Activated naive CD8-positive, alpha-beta T cell treated with anti-CD3 and anti-CD28 coated beads for 36 hours (primary cell): ENCODE measurements at places on chromosomes 3 and 15. TPM values are rescaled to one million over a fixed set of nuclear protein-coding genes. Genes with fewer than 3 reads are reported as not detected.
A peak's percentile ranks its signal among the peaks of the same experiment; 100 is the strongest.

The TTBK2 gene
- 7.9 TPM for total RNA-seq

The CACNA2D2 gene
- 0.70 TPM for total RNA-seq

The TLR9 gene
- 0.85 TPM for total RNA-seq

The ILDR1 gene
- total RNA-seq: not detected

The SLC15A2 gene
- 1.5 TPM for total RNA-seq

The KBTBD8 gene
- 28.5 TPM for total RNA-seq

The SOX14 gene
- total RNA-seq: not detected

The IL16 gene
- total RNA-seq: 110 TPM

The C15orf62 gene
- 0.50 TPM for total RNA-seq

The PIERCE2 gene
- not detected for total RNA-seq

The PLSCR4 gene
- total RNA-seq: not detected

DNA sequence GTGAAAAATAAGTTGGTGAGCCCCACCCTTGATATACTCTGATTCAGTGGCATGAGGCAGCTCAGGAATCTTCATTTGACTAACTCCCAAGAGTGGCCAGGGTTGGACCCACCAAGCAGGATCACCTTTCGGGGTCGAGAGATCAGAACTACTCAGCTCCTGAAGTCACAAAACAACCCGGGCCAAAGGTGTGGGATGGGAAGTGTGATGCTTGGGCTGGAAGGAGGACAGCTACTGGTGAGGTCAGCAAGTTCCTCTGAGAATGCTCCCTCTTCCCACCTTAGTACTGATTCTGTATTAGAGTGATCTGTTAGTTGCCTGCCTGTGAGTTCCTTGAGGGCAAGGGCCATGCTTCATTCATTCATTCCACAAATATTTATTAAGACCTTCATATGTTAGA is 15.1 kb downstream of the ESYT3 start:
- no peak for DNase-seq

DNA sequence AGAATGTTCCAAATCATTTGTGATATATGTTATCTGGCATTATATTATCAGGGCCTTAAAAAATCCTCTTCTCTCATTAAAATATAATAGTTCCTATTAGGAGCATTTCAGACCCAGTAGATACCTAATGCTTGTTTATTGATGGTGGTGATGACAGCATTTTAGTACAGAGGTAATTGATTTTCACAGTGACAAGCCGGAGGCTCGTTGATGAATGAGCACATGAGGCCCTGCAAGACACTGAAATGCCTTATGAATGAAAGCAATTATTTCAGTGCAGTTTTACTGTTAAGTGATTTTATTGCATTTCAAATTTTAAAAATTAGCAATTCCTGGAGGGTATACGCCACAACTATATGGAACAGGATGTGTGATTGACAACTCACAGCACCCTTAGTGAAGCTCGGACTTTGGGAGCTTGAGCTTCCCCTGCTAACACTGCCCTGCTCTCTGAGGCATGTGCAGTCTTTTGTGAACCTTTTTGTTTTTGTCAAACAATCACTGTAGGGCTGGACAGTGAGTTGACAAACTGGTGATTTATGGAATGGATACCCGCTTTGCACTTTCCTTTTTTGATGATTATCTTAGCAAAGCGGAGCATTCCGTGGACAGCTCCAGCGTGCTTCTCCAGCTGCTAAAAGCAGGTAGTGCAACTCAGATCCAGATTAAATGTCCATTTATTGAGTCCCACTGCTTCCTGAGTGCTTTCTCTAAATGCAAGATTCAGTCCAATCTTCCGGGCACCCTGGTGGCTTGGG is 187.0 kb upstream of the ATP10A start:
- DNase-seq: no peak

DNA sequence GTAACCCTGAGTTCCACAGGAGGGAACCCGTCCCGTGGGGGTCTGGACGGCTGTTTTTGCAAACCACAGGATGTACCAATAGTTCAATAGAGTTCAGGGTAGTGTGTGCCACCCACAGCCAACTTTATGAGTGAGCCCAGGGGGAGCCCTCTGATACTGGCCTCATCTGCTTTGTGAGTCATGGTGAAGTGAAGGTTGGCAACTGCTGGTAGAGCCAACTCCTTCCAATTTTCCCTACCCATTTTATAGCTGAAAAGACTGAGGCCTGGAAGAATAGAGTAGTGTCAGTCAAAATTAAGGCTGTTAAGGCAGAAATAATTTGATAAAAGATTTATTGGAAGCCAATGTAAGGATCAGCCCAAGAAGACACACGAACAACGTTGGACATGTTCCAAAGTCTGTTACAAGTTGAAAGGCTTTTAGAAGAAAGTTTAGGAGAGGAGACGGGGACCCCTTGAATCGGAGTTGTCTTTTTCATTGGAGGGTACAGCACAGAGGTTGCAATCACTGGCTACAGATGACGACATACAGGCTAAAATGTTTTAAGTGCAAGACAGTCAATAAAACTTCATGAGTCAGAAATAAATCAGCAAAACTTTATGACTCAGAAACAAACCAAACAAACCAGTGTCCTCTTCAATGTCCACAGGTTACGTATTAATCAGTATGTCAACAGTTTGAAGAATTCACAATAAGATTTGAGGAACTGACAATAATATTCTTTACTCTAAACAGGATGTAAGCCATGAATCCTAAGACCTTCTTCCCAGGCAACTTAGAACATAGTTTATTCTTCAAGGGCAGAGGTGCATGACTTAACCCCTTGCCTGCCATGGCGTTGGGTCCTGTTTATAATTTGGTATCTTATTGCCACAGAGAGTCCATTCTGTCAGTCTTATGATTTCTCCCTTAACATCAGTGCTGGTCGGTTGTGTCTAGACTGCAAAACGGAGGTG is 62.9 kb upstream of the NR2E3 start:
- no peak for DNase-seq

GRCh38 chr3:30894521-30895251 is at the start of gene GADL1:
Gene GADL1, minus strand, starts transcription at chr3:30894661. Its CDS starts 47 bp downstream, at chr3:30894614.
- peak; percentile 36 for DNase-seq

DNA sequence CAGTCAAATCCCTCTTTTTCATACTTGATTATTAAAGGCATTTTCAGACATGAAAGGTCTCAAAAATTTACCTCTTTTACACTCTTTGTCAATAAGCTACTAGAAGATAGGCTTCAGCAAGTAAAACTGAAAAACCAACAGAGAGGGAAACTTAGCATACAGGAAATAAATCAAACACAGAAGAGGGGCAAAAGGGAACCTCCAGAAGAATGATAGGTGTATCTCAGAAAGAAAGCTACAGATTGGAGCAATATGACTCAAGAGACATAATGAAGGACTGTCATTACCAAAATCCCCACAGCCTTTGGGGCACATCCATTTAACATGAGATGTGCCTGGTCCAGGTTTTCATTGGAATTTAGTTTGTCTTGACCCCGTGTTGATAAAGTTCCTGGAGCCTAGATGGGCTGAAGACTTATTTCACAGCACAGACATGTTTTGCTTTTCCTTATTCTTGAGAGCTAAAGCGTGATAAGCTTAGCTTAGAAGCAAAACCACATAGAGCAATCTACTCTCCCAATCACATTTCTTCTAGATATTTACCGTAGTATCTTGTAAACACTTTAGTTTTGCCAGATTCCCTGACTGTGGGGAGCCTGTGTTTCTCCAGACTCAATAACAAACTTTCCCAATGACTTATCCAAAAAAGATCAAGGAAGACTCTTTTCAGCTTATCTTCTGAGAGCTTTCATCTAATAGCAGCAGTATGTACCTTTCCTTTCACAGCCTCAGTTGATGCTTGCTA is 11.7 kb downstream of the LRRFIP2 start:
- no peak for DNase-seq

GRCh38 chr3:124762661-124763011 is 32.4 kb downstream of the UMPS start:
- DNase-seq: no peak

DNA sequence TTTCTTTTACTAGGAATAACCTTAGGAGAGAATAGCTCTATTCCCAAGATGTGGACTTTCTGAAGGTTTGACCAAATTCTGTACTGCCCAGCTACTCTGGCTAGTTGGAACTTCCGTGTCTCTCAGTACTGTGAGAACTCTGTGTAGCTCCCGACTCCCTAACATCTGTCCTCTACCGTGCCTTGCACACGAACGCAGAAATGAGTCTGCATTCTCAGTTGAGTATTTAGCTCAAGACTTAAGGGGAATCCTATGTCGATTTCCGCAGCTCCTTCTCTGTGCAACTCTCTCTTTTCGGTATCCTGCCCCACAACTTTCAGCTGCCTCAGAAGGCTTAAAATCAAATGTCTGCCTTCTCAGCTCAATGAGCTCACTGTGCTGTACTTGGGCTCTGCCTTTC is 86.7 kb upstream of the EPHB3 start:
- DNase-seq: no peak

DNA sequence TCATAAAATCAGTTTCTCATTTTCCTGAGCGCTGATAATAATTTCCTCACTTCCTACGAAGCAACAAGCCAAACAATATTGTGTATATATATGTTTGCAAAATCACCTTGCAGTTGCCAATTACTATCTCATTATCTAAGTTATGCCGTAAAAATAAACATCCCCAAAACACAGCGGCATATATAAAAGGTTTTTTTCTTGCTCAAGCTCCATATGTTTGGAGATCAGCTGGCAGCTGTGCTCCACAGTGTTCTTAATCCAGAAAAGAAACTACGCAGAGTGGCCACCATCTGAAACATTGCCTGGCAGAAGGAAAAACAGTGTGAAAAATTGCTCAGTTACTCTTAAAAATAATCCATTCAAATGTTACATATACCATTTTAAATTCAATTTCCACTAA is 951.4 kb downstream of the PLOD2 start:
- DNase-seq: no peak

- DNase-seq: no peak
These were observed 9.8 kb downstream of the SELENOS start for GRCh38 chr15:101267320-101268104.

- DNase-seq: no peak
These were observed 280.4 kb upstream of the TTC14 start for GRCh38 chr3:180321534-180321933.

DNA sequence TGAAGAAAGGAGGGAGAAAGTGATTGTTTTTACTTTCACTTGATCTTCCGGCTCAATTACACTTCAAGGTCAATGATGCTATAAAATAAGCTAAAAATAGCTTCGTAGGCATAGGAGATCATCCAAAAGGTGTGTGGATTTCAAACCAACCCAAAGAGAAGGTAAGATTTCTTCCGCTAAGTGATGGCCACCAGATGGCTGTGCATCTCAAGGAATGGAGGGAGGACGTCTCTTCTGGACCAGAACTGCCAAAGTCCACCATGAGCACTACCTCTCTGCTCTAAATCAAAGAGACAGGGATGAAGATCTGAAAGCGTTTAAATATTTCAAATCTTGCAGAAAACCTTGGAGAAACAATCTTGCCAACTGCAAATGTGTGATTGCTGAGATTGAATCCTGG is 199.1 kb upstream of the ZPLD1 start:
- no peak for DNase-seq

DNA sequence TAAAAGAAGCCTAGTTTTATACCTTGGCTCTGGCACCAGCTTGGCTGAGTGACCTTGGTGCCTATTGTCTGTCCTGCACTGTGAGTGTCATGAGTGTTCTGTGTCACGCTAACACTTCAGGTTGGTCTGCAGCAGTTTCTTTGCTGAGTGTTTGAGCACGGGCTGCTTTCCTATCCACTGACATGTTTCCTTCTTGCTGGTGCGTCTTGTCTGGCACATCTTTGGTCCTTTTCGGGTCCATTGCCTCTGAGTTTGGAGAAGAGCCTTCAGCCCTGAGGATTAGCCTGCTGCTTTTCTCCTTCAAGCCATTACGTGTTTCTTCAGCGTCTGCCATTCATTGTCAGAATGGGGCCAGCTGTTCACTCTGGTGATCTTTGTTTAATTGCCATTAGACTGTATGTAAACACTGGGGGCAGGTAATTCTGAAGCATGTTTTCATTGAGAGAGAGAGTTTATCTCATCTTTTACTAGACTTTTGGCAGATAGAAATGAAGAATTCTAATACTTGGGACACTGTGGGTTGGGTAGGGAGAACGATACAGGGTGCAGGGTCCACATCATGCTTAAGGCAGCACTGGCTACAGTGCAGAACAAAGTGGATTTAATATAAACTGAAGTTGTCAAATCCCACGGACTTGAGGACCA is 55.5 kb downstream of the LRRC28 start:
- DNase-seq: no peak

- DNase-seq: no peak
These were observed 59.6 kb downstream of the CCDC66 start for GRCh38 chr3:56616478-56617006.

- no peak for DNase-seq
These were observed 832 bp downstream of the SLC41A3 start for GRCh38 chr3:126083138-126083445.

- no peak for DNase-seq
These were observed 79.9 kb downstream of the NR2F2 start for GRCh38 chr15:96410175-96411055.

- no peak for DNase-seq
These were observed 181.0 kb upstream of the ANKRD28 start for GRCh38 chr3:15978801-15979200.

DNA sequence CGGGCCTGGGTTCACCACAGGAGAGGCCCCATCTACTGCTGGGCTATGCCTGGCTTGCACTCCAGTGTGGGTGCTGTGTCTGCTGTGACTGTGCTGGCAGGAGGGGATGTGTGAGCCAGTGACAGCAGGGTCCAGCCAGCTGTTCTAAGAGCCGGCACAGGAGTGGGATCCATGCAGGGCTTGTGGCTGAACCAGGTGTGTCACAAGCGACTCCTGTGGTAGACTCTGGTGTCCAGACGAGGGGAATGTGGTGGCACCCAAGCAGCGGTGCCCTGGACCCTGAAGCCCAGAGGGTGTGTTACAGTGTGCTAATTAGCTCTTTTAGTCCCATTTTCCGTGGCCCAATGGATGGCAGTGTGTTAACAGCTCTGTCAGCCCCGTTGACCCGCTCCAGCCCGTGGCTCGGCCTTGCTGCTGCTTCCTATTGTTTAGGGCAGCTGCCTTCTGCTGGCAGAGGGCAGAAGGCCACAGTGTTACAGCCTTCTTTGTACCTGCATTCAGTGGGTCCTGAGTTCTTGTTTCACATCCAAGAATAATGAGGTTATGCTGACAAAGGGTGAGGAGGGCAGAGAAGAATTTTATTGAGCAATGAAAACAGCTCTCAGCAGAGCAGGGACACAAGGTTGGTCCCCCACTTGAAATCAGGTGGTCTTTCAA is 78.5 kb upstream of the RNU6-1 start:
- DNase-seq: no peak

- DNase-seq: no peak
These were observed 7.2 kb upstream of the ARRDC4 start for GRCh38 chr15:97953254-97953653.

- DNase-seq: no peak
These were observed 408.1 kb upstream of the ZNF385D start for GRCh38 chr3:22159004-22159695.
